Muscle of leg (tissue), 16 donors: ENCODE measurements at places on chromosomes 5 and 9.

DNA sequence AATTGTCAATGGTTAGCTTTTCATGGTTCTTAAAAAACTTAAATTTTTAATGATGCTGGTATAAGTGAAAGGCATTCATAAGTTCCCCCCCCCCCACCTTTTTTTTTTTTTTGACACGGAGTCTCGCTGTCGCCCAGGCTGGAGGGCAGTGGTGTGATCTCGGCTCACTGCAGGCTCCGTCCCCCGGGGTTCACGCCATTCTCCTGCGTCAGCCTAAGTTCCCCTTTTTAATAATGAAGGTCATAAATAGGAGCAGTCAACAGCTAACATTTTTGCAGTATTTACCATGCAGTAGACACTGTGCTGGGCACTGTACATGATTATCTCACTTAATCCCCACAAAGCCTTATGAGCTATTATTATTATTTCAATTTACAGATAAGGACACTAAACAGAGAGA is 556.3 kb downstream of the PDE4D start:
- no peak for DNase-seq

DNA sequence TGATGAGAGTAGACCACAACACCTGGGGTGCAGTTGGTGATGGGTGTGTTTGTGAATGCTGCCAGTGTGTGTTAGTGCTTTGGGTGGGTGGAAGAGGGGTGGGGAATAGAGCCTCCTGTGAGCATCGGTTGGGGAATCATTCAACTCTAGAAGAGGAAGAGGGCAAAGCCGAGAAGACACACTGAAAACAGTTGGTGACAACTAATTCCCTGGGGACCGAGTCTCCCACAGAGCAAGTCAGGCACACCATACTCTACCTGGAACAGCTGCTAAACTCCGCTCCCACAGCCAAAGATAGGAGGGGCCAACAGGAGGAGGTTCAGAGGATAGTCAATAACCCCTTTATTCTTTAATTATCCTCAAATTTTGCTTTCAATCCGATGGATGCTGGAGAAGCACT is 1.6 kb upstream of the ARHGEF39 start:
- DNase-seq, result no peak

- DNase-seq, result no peak
Observed at GRCh38 chr5:15132816-15133405, 261.3 kb upstream of the ANKH start.

DNA sequence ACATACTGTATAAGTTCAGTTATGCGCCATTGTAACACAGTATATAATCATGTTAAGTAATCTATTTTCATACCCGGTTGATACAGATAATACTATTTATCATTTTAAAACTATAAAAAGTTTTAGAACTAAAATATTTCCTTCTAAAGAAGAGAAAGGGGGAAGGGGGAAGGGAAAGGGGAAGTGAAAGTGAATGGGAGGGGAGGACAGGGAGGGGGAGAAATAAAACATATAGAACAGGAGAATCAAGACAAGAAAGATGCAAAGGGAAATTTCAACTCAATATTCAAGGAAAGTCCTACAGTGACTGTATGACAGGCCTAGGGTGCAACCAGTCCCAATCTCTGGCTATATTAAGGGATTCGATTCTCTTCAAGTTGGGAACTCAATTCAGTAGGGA is 1278.8 kb downstream of the MAT2B start:
- no peak for DNase-seq

DNA sequence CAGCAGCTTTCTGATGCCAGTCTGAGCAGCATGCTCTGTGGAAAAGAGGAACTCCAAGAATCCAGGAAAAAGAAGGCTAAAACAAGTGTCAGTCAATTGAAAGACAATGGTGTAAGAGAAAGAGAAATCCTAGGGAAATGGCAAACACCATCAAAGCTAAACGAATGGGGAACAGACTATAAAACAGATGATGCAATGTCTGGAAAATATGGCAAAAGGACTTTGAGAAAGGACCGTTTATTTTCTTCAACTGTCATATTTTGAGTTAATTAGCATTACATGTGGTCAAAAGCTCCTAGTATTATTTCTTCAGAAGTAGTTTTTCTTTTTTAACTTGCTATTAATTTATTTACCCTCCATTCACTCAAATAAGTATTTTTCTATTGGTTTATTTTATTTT is 465.2 kb downstream of the LRRC70 start:
- DNase-seq, result no peak

GRCh38 chr5:18977880-18978279 is 1010.1 kb downstream of the CDH18 start:
- no peak for DNase-seq

DNA sequence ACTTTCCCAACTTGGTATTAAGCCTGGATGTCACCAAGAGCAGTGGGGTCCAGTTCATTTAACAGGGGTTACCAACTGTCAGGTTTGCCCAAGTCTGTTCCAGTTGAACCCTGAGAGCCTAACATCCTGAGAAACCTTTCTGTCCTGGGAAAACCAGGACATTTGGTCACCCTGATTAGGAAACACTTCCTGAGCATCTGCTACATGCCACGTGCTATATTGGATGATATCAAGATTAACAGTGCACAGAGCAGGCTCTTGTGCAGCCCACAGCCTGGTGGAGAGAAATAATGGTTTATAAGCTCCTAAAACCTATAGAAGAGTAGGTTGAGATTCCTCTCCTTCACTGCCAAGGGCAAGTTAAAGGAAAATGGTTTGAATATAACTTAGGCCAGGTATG is 102.9 kb upstream of the RAD23B start:
- DNase-seq, result no peak

DNA sequence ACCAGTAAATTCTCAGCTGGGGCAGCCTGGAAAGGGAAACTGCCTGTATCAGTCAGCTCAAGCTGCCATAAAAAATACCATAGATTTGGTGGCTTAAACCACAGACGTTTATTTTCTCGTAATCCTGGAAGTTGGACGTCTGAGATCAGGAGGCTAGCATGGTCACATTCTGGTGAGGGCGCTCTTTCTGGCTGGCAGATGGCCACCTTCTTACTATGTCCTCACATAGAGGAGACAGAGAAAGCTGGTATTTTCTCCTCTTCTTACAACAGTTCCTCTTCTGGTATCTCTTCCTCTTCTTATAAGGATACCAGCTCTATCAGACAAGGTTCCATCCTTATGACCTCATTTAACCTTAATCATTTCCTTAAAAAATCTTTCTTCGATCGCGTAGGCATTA is 50.5 kb upstream of the RFX3 start:
- peak; percentile 23 for DNase-seq

- no peak for DNase-seq
Observed at GRCh38 chr9:110440172-110440571, 102.5 kb upstream of the TXNDC8 start.

DNA sequence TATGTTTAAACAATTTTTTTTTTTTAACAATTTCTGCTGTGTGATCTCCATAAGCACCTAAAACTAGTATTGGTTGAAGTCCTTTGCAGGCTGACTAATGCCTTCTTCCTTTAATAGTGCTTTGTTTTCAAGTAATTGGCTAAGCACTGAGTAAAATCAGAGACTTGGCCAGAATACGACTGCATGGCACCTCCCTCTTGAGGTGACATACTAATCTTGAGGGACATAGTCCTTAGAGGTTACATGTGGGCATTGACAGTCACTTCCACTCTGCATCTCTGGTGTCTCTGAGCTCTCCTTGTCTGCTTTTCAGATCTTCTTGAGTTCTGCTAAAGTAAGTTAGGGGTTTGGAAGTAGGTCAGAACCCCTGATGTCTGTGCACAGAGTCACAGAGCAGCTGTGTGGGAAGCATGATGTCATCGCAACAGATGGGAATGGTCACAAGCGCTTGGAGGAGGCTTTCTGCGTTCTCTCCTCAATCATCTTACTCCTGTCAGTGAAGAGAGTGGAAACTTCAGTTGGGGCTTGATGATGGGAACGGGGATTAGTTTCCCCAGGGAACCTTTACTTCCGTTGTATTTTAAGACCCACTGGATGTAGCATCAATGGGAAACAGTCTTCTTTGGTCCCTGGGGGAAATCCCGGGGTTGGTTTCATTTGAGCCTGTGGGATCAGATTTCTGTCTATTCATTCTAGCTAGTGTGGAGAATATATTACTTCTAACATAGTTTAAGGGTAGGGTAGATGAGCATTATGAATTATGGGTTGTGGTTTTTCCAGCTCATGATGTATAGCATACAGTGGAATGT is 136.9 kb downstream of the ARHGAP26 start:
- peak; percentile 95 for DNase-seq

DNA sequence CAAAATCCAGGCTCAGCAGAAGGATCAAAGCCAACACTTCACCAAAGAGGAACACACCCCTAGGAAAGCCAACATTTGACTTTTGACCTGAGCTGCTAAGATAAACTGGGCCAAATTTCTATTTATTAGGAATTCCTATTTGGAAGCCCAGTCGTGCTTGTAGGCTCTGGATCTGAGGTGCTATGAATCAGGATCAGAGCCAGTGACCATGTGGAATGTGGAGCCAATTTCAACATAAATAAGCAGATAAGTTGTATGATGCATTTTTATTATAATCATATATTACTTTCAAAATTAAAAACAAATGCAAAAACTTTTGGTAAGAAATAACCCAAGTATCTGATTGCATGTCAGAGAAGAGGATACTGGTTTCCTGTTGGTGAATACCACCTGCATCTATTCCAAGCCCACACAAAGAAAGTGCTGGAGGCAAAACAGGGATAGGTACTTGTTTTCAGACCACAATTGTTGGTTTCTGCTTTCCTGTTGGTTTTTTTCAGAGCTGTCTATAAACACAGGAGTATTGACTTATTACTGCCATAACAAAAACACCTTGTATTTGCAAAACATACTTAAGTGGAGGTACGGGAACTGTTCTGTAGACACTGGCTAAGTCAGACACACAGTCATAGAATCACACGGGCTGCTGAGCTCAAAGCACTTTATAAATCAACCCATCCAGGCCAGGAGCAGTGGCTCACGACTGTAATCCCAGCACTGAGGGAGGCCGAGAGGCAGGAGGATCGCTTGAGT is 52.8 kb downstream of the ARL15 start:
- DNase-seq, result no peak

DNA sequence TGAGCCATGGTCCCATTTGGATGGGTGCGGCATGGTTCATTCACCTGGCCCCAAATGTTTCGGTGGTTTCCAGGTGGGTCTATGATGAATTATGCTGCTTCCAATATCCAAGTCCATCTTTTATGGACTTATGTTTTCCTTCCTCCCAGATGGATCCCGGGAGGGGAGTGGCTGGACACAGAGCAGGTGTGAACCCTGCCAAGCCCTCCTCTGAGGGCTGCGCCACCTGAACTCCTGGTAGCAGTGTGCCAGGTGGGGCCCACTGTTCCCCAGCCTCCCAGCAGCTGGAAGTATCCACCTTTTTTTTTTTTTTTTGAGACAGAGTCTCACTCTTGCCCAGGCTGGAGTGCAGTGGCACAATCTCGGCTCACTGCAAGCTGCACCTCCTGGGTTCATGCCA is 42.9 kb downstream of the WNK2 start:
- DNase-seq, result no peak

- DNase-seq, result no peak
Observed at GRCh38 chr5:54523534-54523933, 6.0 kb downstream of the SNX18 start.
